ENCODE measurements at places on chromosomes 4 and X.

DNA sequence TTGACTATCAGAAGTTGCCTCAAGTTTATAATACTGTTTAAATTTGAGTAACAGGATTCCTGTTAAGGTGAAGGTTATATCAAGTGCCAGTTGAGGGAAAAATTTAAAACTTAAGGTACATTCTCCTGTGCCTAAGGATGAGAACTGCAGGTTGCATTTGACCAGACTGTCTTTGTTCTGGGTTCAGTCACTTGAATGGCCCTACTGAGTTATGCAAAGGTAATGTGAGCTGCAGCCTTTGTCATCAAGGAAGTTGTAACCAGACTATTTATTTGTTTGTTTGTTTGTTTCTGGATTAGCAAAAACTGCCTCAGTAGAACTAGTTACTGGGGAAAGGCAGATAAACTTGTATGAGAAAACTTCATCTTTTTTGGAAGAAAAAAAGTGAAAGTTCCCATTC lies 131.9 kb downstream of the ATOH1 start:
- no peak for DNase-seq

GRCh38 chr4:13670456-13671160 lies 43.1 kb upstream of the BOD1L1 start:
- DNase-seq, result no peak

- no peak for DNase-seq
These were observed 49.5 kb downstream of the HTRA3 start for GRCh38 chr4:8319061-8319460.

- DNase-seq, result no peak
These were observed 81.7 kb downstream of the RELL1 start for GRCh38 chr4:37604461-37604860.

DNA sequence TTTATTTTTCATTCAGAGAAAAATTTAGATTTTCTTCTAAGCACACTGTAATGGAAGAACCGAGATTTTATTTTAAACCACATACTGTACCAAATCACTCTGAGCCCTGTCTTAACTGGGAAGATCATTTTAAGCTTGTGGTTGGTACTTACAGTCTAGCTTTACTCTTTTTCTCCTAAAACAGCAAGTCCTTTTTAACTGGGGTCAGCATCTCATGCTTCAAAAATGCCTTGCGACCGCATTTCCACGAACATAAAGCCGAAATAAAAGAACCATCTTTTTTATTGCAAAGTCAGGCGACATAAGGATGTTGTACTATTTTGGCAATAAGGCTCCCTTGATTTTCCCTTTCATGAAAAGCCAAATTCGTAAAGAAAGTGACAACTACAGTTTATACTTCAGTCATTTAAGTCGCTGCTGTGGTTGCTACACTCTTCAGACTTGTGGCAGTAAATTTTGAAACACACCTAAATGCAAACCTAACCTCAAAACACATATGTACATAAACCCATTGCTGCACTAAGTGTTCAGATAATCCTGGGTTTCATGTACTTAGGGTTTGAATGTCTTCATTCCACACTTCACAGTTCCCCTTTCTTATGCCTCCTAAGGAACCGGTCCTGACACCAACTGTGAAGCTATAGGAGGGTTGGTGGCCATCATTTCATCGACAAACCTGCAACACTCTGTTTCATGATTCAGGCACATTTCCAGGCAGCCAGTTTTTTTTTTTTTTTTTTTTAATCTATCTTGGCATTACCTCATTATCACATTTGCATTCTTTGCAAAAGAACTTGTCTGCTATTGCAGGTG lies 3.0 kb downstream of the STOX2 start:
- DNase-seq, result no peak

GRCh38 chr4:108427946-108428485 lies 192.4 kb upstream of the RPL34 start:
- DNase-seq, result no peak

GRCh38 chr4:121353213-121353612 lies 27.6 kb downstream of the QRFPR start:
- DNase-seq, result no peak

DNA sequence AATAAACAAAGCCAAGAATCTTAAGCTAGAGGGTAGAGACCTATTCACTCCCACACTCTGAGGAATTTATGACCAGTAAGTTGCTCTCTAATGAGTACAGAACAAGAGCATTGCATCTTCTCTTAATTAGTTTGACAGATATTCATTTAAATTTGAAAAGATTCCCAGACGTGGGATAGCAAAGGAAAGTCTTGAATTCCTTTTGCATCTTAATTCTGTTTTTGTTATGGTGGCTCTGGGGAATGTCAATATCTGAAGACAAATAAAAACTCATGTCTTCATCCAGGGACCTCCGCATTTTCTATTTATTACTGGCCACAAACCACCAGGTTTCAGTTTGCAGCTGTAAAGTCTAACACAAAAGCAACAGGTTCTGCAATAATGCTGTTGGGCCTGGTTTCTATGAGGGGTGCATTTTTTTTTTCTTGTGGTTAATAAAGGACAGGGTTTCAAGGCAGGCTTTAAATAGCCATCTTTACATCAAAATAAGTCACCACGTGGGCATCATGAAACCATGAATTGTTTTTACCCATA lies 172.3 kb downstream of the SHROOM3 start:
- DNase-seq, result no peak

DNA sequence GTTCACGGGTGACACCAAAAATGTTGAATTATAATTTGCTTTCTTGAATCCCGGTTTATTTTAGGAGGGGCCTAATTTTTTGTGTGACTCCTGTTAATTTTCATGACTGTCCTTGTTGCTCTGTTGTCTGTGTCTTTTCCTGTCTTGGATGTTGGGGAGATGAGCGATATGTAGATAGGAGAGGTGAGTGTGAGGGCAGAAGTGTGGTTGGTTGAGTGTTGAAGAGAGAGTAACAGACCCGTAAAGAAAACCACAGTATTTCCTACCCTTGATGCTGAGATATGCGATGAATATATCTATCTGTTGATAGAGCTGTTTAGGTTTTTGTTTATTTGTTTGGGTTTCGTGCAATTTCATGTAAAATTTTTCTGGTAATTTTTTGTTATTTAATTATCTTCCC lies 70.5 kb downstream of the CPE start:
- no peak for DNase-seq

- no peak for DNase-seq
These were observed 60.8 kb downstream of the SPCS3 start for GRCh38 chr4:176380352-176381157.

DNA sequence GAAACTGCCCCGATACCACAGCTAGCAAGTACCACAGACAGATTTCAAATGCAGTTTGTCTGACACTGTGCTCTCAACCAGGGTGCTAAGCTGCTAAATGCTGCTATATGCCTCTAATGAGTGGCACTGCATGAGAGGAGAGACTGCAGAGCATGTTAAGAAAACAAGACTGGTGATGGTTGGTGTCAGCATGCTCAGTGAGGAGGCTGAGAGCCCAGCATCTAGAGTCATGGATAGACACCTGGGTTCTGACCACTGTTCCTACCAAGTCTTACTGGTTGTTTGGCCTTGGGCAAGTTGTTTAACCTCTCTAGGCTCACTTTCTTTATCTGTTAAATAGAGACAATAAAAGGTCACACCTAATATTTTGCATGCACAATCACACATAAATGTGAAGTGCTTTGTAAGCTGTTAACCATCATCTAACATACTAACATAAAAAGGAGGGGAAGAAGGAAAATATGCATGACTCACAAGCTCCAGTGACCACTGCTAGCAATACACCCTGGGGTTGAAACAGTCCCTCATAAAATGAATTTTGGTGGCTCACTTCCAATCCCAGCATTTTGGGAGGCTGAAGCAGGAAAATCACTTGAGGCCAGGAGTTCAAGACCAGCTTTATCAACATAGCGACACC lies 20.7 kb downstream of the HHIP start:
- DNase-seq, result no peak

GRCh38 chrX:29155286-29155685 lies 568.0 kb downstream of the IL1RAPL1 start:
- no peak for DNase-seq

DNA sequence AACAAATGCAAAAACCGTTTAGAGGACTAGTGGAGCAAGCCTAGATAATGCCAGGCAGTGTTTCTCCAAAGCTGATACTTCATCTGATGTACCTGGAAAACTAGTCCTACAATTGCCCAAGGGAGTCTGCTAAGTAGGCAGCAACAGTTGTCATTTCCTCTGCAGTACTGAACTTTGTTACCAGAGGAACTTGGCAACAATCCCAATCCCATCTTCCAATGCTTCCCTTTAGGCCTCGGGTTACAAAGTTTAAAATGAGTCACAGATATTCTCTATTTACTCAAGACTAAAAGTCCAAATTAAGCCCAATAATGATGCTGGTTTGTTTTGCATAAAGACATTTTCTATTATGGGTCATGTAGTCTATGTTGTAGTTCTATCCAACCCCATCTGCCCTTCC lies 120.0 kb upstream of the GLRA2 start:
- DNase-seq, result no peak

DNA sequence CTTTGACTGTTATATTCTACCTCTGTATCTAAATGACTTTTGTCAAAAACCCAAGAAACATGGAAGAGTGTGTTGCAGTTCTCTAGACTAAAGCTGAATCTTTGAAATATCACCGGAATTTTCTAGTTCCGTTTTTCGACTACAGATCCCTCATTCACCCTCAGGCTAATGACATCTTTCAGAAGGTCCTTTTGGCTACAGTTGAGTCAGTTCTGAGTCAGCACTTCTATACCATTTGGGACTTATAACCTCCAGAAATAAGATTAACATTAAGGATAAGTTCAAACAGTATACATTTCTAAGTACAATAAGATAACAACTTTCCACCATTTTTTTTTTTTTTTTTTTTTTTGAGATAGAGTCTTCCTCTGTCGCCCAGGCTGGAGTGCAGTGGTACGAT lies 331.0 kb upstream of the CPXCR1 start:
- DNase-seq, result no peak

- DNase-seq, result no peak
These were observed 616.1 kb upstream of the CPEB2 start for GRCh38 chr4:14386196-14386595.

DNA sequence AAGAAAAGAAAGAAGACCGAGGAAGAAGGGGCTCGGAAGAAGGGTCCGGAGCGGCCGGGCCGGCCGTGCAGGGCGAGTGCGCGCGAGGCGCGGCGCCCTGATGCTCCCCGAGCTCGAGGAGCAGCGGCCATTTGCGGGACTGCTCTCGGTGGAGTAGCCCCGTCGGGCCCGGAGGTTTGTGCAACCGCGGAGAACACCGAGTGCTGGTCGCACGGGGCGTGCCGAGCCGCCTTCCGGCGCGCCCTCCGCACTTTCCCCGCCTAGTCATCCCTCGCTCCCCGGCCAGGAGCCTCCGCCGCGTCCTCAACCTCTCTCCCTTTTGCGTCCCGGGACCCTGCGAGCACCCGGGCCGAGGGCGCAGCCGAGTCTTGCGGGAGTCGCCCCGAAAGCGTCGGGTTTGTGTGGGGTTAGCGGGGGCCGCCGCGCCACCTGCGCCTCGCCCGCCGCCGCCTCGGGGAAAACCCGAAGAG lies 127.4 kb downstream of the LAS1L start:
- DNase-seq, result no peak

DNA sequence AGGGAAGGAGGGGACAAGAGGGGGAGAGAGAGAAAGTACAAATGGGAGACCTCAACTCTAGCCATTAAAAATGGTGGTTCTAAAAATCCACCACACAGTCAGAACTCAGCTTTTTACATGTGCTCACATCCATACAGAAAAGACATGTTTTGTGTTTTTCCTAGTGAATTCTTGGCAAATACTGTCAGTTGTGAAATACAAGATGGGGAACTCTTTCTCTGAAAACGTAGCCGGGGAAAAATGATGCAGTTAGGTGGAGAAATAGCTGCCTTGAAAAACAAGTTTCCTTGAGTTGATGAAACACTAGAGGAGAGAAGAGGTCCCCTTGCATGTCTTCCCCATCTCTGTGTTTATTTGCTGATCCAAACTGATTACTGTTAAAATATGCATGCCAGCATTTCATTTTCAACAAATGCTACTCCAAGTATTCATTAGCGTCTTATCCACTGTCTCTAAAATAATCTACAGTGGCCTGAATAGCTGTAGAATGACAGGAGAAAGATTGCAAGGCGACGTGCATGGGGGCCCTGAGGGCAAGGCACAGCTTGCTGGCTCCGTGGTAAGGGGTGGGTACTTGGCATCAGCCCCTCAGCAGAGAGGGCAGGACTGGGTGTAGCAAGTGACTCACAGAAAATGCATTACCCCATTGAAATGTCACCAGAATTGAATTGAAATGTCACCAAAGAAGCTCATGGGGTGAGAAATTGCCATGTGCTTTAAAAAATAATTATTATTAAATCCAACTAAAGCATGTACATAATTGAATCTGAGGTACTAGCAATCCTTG lies 48.1 kb upstream of the TBL1X start:
- DNase-seq, result no peak

DNA sequence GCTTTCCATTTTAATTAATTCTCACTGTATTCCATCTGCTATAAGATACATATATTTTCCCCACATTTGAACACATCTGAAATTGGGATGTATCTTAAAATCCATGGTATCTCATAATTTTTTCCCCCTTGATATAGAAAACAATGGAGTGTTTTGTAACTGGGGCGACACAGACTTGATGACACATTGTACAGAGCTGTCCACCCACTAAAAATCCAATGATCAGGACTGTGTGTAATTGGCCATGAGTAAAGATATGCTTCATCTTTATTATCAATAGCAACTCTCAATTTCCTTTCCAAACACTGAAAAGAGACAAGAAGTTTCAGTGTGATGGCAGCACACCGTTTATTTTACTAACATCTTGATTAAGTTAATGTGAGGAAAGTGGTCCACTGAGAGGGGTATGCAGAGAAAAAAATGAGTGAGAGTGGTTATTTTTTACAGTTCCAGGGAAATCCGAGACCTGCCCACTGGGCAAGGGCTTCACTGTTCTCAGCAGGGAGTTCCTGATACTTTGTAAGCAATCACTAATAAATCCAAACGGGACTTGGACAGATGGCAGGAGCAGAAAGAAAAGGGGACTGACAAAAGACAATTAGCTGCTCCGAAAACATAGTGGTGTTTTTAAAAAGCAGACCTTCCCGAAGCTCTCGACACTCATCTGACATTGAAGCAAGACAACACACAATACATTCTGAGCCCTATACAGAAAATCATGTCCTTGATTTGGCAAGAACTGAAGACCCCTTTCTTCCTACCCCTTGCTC lies 149.4 kb downstream of the TSPAN5 start:
- DNase-seq, result no peak

DNA sequence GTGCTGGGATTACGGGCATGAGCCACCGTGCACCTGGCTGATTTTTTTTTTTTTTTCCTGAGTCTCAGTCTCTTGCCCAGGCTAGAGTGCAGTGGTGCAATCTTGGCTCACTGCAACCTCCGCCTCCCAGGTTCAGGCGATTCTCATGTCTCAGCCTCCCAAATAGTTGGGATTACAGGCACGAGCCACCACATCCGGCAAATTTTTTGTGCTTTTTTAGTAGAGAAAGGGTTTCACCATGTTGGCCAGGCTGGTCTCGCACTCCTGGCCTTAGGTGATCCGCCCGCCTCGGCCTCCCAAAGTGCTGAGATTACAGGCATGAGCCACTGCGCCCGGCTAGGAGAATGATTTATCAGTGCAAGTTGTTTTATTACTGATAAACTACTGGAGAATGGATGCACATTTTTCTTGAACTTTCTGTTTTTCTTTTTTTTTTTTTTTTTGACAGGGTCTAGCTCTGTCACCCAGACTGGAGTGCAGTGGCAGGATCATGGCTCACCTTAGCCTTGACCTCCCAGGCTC lies 39.7 kb upstream of the DHRSX start:
- no peak for DNase-seq

Data from neural crest cell (in vitro differentiated cells).